EL (cell line): ENCODE measurements at places on chromosomes 5 and 9.

DNA sequence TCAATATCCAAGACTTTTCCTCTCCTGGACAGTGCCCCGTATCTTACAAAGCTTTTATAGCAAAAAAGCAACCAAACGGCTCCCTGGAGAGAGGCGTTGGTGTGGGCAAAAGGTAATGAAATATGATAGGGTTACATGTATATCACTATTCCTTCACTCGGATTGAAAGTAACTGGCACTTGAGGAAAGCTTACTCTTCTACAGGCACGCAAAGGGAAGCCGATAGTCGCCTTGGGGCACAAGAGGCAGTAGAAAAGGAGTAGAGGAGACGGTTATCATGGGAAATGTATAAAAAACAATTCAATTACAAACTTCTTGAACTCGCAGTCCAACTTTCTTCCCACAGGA, 1.1 kb downstream of the DIAPH1 start:
- DNase-seq = no peak

- DNase-seq = no peak
These were observed 220.0 kb downstream of the CACNA1B start for GRCh38 chr9:138097501-138097991.

DNA sequence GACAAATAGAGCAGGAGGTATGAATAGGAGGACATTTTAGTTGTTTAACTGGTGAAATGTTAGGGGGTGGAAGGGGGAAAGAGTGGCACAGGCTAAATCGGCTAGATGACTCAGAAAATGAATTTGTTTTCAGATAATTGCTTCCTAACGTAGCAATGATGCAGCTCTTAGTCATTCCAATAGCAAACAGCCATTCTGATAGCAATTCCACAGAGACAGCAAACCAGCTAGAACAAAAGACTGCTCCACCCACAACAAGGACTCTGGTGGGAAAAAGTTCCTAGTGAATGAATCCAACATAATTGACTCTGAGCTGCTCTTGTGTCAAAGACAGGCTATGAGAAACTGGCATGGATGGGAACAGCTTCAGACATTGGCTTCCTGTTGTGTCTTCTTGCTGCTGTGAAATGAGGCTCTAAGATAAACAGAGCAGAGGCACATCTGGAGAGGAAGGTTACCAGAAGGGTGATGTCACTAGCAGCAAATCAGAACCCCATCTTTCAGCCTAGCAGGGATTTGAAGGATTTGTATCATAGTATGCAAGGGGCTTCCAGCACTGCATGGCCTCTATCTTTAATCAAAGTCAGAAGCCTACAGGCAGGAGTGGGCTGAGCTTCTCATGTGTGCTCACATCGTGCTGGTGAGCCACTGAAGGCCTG, 28.1 kb upstream of the F2RL1 start:
- peak; percentile 95 for DNase-seq

DNA sequence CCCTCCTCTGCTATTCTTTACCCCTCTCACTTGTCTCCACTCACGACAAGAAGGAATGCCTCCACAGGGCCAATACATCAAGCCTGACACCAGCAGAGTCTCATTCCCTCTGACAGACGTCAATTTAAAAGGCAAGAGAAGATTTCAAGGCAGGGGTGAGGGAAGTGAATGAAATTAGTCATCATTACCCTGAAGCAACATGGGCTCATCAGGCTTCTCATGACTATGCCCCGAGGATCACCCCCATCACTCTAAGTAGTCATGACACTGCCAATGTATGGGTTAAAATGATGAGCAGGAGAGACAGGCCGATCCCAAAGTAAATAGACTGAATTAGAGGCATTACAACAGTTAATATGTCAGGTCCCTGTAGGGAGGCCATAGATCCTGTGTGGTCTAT, 504.4 kb downstream of the TLE4 start:
- DNase-seq = peak; percentile 46

DNA sequence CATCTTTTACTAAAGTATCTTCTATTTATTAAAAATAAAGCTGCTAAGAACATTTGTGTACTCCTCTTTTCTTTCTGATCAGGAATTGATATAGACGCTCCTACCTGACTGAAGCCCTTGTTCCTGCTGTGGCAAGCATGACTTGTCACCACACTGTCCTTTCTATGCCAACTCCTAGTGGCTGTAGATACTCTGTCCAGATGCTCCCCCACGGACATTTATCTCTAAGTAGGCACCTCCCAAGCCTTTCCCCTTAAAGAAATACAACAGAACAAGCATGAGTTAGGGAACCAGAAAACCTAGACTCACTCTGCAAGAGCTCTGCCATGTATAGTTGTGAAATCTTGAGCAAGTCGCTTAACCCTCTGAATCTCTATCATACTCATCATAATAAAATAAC, 53.2 kb downstream of the FAM114A2 start:
- DNase-seq = no peak

- no peak for DNase-seq
These were observed 198.0 kb downstream of the MED10 start for GRCh38 chr5:6180231-6180872.

- DNase-seq = no peak
These were observed 14.0 kb upstream of the CFAP95 start for GRCh38 chr9:69806627-69807026.

GRCh38 chr9:126722922-126723806, 81.7 kb upstream of the ZBTB43 start:
- peak; percentile 25 for DNase-seq

GRCh38 chr5:108607421-108607820, 140.3 kb upstream of the FER start:
- no peak for DNase-seq

DNA sequence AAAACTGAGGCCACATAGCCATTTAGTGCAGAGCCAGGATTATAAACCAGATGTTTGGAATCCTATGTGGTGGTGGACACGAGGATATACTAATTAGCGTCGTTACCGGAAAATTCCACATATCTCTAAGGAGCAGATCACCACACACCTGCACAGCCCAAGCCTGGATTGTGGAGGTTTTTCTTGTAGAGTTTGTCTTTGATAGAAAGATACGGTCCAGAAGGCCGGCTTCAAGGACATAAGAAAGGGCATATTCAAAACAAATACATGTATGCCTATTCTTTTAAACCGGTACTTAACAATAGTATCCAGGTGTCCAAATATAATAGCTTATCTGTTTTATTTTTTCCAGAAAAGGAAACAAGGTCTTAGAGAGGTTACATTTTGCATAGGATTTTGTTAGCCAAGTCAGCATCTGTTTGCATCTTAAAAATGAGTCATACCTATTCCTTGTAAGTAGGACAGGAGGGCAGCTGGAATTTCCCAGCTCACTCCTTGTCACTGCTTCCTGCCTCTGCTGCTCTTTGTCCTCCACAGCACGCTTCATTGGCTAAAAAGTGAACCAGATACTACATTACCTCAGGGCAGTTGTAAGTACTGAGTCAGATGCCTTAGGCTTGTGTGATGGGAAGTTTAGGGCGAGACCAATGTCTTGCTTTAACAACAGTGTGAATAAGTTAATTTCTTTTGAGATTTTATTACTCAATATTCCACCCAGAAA, 3.6 kb downstream of the TMC1 start:
- DNase-seq = peak; percentile 98

GRCh38 chr5:39555788-39556187, 131.0 kb upstream of the DAB2 start:
- no peak for DNase-seq

GRCh38 chr5:149632311-149633251, 51.3 kb downstream of the ARHGEF37 start:
- DNase-seq = peak; percentile 80

DNA sequence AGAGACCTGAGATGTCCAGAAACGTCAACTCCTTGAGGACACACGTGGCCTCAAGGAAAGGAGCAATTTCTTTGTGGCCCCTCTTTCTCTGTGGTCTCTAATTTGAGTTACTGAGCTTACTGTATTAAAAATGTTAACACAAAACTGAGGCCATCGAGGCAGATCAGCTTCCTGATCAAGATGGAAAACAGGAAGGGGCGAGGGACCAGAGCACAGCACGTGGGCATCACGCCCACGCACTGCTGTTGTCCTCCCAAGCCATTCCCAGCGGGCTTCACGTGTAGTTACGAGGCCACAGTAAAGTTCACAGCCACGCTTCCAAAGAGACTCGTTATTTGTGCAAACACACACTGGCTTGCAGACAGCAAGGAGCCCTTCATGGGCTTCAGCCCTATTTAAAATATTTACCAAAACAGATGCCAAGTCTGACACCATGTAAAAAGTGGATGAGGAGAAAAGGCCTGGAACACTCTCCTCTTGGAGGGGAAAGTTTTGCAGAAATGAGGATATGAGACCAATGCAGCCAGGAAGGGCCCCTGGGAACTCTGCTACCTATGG, 149.5 kb downstream of the ROR2 start:
- no peak for DNase-seq

- no peak for DNase-seq
These were observed 11.9 kb upstream of the GM2A start for GRCh38 chr5:151240924-151241635.

- no peak for DNase-seq
These were observed 257.6 kb upstream of the ZNF608 start for GRCh38 chr5:125004009-125004408.

DNA sequence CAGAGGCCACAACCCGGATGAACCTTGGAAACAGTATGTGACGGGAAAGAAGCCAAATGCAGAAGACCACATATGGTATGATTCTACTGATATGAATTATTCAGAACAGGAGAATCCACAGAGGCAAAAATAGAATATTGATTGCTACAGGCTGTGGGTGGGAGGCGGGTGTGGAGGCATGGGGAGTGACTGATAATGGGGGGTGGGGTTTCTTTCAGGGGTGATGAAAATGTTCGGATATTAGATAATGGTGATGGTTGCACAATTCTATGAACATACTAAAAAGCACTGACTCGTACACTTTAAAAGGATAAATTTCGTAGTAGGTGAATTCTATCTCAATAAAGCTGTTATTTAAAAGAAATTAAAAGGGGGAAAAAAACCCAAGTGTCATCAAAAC, 10.7 kb downstream of the IL4 start:
- no peak for DNase-seq

GRCh38 chr5:176606032-176606431, 3.9 kb downstream of the GPRIN1 start:
- DNase-seq = no peak

GRCh38 chr5:172710676-172711075, 60.3 kb downstream of the DUSP1 start:
- DNase-seq = no peak

DNA sequence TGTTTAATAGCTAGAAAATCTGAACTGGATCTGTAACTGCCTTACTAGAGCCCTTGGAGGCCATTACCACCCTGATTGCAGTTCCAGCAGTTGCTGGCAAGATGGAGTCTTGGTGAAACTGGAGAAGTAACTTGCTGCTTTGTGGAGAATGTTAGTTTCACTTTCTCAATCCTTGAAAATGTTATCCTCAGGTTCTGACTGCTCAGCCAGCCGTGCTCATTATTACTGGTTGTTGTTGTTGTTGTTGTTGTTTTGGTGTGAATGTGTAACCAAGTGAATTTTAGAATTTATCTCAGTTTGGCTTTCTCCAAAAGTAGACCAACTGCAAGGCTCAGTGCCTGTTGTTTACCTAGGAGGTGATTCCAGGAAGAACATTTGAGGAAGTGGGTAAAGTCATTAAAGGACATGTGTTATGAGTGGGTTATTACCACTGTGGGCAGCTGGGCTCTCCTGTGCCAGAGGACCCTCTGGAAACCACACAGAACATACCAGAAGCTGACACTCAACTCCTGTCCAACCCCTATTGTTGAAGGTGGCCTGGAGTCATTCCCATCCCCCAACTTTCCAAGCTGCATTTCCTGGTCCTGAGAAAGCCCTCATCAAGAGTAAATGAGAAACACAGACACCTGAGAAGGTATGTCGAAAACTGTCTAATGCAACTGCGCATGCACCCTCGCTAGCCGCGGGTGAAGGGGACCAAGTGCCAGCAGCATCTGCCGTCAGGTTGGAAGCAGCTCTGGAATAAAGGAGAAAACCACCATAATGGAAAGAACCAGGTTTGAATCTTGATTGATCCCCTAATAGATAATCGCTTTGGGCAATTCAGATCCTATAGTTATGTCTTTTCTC, 111.6 kb downstream of the CMYA5 start:
- DNase-seq = peak; percentile 14

GRCh38 chr9:115837618-115838017, 316.0 kb upstream of the PAPPA start:
- no peak for DNase-seq

GRCh38 chr5:170442921-170443320, 53.8 kb upstream of the KCNMB1 start:
- no peak for DNase-seq

- DNase-seq = peak; percentile 48
These were observed 30.6 kb downstream of the ZNF169 start for GRCh38 chr9:94289691-94290090.

GRCh38 chr5:93636837-93637236, 53.8 kb downstream of the NR2F1 start:
- DNase-seq = no peak

GRCh38 chr9:112541685-112542084, 55.1 kb downstream of the KIAA1958 start:
- peak; percentile 68 for DNase-seq

DNA sequence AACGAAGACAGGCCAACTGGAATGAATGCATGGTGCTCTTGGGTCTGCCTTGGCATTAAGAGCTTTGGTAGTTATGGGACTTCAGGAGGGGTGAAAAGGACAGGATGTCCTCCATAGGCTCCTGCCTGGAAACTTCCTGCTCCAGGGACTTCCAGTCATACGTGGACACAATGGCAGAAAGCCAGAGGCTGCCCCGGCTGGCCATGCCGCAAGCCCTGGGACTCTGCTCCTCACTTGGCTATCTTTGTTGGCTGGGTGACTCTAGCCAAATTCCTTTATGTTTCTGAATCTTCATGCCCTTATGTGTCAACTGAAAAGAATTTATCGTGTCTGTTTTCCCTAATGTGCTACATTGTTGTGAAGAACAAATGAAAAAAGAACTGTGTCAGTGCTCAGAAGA, 136.9 kb downstream of the SIL1 start:
- DNase-seq = peak; percentile 94

DNA sequence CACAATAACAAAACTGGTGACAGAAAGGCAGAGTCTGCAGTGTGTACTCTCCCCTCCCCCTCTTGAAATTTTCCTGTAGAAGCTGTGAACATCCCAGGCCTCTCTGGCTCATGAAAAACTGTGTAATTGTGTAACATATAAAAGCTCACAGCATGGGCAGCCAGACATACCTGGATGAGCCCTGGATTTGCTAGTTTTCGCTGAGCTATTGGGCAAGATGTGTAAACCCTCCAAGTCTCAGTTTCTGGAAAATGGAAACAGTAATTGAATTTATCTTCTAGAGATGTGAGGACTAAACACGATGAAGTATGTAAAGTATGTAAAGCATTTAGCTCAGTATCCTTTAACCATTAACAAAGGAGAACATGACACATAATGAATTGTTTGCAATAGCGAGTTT, 143.2 kb upstream of the ANKH start:
- peak; percentile 54 for DNase-seq

DNA sequence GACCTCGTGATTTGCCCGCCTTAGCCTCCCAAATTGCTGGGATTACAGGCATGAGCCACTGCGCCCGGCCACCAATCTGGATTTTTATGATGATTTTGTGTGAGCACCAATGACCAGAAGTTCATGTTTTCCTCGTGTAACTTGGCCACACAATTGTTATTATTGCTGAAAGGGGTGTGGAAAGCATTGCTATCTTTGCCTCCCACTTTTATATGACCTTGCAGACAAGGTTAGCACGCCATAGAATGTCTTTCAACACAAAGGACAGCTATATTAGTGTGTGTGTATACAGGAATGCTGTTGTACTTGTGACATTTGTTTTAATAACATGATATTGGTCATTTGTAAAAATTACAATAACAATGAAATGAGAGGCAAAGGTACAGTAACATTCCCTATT, 155.0 kb upstream of the ERCC6L2 start:
- no peak for DNase-seq
